Astrocyte (in vitro differentiated cells and primary cell): ENCODE measurements at places on chromosomes 1 and 21.

GRCh38 chr21:15682186-15682895, 47.4 kb upstream of the USP25 start:
- DNase-seq: peak; percentile 32

- no peak for DNase-seq
Observed at GRCh38 chr1:25517476-25518394, 25.7 kb upstream of the LDLRAP1 start.

DNA sequence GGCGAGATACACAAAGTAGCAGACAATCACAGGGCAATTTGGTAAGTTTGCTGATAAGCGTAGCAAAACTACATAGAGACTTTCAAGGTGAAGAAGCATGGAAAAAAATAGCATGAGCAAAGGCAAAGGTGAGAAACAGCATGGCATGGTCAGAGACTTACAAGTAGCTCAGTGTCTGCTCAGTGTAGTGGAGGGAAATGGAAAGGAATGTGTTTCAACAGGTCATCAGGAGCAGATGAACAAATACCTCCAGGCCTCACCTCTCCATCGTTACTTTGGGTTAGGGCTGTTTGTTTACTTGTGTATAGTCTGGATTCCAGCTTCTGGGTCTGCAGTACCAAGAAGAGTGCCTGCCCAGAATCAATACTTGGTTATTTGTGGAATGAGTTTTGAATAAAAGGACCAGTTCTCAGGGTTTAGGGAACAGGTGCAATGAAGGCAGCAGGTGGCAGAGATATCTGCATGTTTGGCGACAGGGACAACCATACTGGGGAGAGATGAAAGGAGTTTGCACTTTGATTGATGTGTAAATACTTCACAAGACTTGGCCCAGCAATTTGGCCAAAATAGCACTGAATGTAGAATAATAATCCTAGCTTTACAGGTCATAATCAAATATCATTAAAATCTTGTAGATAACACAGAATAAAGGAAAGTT, 97.0 kb upstream of the FGGY start:
- DNase-seq: no peak

- peak; percentile 8 for DNase-seq
Observed at GRCh38 chr1:158819461-158820443, 11.4 kb upstream of the MNDA start.

GRCh38 chr1:9621032-9621431, 30.5 kb upstream of the PIK3CD start:
- DNase-seq: no peak

DNA sequence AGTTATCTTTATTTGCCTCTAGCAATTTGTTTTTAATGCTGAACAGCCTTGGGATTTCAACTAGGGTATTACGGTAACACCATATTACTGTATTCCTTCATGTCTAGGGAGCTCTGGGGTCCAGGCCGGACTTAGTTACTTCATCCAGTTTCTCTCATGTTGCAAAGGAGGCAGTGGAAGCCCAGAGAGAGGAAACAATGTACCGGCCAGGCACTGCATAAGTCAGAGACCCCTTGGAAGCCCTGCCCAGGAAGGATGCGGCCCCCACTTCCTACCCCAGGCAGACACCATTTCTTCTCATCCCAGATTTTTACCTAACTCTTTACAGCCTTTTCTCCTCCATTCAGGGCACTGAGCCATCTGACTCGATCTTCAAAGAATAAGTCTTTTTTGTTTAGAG, 32.5 kb downstream of the TRABD2B start:
- no peak for DNase-seq

DNA sequence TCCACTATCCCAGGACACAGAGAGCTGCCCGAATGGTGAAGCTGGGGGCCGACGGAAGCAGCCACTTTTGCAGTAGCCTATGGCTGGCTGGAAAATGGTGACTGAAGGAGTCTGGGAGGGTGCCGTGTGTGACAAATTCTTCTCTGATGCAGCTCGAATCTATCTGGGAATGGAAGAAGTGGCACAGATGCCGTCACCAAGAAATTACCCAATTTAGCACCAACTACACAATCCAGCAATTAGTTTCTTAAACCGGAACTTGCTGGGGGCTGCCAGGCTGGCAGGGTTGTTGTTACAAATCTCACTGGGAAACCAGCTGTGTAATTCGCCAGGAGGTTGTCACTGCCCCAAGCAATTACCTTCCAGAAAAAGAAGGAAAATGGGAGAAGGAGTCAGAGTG, 18.0 kb downstream of the DLGAP3 start:
- no peak for DNase-seq

- DNase-seq: no peak
Observed at GRCh38 chr1:210586771-210587170, 258.1 kb downstream of the HHAT start.

DNA sequence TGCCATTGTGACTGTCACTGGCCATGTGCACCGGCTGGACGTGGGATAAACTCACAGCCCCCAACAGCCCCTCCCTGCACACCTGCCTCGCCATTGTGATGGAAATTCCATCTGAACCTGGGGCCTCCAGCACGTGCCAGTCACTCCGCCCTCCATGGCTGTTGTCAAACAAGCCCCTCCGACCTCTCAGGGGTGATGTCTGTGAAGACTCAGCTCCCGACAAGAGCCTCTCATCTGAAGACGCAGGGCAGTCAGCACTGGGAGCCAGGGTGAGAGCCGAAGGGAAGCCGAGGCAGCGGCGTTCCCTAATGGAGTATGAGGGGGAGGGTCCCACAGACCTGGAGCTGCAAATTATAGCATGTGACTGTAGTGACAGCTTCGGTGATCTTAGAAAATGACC, 1.4 kb upstream of the KRTAP10-2 start:
- DNase-seq: no peak

- peak; percentile 94 for DNase-seq
Observed at GRCh38 chr1:198220428-198220827, 63.6 kb downstream of the NEK7 start.

DNA sequence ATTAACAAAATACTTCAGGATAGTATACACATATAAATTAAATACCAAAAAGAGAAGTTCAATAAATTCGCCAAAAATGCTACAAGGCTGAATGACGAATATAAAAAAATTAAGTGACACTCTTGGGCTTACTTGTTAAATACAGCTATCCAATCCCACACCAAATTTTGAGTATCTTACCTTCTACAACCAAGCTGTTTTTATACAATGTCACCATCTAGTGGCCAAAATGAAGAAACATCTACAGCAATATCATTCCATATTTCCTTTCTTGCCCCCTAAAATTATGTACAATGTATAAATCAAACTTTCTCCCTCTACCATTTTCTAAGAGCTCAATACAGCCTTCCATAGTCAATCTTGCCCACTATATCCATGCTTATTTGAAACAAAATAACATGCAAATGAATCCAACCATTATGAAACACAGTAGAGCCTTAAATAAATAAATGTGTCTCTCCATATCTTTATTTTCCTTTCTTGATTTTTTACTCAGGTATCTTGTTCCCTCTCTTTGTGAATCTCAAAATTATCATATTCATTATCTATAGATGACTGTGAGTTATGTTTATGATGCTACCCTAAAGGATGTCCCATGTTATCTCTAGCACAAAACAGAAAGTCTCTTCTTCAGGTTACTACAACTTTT, 86.3 kb downstream of the ACBD6 start:
- DNase-seq: peak; percentile 25

DNA sequence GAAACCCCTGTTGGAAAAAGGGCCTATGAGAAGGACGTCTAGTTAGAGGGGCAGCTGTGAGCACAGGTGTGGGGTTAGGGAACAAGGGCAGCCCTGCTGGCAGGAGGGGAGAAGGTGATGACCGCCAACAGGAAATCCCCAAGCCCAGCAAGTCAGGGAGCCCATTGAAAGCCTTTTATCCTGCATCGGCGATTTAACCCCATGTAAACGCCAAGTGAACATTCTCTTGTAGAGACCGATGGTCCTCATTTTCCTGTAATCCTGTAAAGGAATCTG, 1.1 kb upstream of the BSND start:
- DNase-seq: no peak

DNA sequence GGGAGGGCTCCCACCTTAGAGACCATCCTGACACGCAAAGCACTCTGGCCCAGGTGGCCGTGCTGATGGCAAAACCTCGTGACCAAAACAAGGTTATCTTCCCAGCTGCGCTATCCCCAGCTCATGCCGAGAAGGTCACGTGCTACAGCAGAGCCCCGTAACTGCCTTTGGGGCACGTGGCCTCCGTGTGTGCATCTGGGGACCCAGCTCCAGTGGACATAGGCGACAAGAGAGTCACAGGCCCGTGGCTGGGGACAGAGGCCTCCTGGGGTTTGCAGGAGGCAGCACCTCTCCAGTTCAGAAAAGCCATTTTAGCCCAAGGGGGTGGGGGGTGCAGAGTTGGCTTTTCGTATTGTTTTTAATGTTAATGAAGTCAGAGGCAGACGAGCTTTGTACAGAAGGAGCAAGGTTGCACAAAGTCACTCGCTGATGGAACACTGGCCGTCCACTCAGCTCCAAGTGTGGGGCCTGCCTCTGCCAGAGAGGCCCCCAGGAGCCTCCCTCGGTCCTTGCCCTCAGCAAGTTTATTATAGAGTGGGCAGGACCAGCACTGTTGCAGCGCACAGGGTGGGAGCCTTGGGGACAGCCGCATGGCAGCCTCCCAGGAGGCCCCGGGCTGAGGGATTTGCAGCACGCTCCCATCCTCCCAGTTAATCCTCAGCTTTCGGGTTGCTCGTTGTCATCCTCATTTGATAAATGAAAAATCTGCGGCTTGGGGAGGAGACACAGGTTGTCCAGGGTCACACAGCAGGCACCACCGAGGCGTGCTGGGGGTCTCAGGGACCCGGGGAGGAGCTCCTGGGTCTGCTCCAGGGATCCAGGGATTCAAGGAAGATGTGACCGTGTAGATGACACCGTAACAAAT, 8.0 kb upstream of the PDE9A start:
- no peak for DNase-seq

DNA sequence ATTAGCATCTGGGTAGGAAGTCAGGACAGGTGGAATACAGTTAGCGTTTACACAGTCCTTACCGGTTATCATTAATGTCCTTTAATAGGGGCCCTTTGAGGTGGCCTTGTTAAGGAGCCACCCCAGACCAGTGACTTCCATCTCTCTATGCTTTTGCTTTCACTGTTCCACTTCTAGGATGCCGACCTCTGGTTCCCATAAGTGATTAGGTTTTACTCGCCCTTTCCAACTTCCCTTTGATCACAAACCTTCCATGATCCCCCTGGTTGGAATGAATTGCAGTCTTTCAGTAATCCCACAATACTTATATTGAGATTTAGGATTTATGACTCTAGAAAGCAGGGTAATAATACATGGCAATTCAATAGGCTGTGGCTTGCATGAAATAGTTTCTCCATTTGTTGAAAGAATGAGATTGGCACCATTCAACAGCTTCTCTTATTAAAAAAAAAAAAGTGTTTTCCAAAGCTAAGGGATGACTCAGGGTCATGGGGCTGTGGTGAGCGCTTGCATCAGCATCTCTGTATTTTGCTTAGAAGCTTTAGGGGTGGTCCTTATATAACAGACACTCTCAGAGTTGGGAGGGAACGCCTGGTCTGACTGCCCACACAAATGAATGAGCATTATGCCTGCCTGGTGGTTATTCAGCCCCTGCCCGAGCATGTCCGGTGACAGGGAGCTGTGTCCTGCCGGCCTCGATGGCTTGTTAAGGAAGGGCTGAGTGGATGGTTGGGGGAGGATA, 110.5 kb downstream of the CNIH3 start:
- DNase-seq: peak; percentile 96

- no peak for DNase-seq
Observed at GRCh38 chr1:228219962-228220780, 12.3 kb downstream of the OBSCN start.

- no peak for DNase-seq
Observed at GRCh38 chr1:56320464-56321149, 258.8 kb downstream of the PLPP3 start.

DNA sequence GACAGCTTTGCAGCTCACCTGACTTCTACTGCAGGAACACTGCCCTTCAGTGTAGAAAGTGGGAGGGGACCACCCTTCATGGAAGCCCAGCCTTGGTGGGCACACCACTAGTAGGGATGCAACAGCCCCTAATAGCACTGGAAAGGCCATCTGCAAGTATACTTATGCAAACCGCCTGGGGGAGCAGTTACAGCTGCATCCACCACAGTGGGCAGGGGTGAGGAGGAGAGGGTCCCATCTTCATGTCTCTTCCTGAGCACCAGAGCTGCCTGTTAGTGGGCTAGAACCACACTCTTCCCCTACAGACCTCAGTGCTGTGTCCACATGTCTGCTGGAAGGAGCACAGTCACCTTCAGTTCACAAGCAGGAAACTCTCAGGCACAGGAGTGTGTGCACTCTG, 66.2 kb upstream of the LHX8 start:
- no peak for DNase-seq

- no peak for DNase-seq
Observed at GRCh38 chr21:45640888-45641479, 2.5 kb upstream of the PCBP3 start.

GRCh38 chr21:41751611-41752011, 15.2 kb downstream of the RIPK4 start:
- no peak for DNase-seq

- no peak for DNase-seq
Observed at GRCh38 chr21:39727401-39728120, 17.4 kb upstream of the IGSF5 start.

- no peak for DNase-seq
Observed at GRCh38 chr1:187985897-187986654, 1157.3 kb downstream of the PLA2G4A start.

- no peak for DNase-seq
Observed at GRCh38 chr1:168848051-168848450, 119.0 kb upstream of the DPT start.

DNA sequence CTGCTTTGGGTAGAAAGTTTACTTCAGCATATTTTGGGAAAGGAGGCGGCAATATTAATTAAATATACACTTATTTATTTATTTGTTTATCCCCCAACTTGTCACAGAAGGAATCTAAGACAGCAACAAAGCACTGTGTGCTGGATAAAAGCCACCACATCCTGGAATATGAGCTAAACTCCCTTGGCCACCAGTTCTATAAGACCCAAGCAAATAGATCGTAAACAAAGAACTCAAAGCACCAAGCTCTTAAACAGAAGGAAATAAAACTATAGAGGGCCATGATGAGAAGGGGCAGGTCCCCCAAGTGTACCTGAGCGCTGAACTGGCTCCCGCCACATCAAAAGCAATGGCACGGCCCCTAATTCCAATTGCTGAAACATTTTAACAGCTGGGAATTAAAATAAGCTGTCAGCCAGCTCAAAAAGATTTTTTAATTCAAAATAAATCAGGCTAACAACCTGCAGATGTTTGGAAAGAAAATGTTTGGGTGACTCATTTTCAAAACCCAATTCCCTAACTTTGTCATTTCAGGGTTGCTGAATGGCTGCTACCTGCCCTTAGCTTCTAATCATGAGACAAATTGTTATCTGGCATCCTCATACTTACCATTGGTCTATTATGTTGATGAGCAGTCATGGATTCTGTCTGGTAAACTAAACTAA, 127.1 kb downstream of the SLC30A10 start:
- DNase-seq: no peak

- DNase-seq: no peak
Observed at GRCh38 chr21:42162831-42163510, 56.0 kb upstream of the ABCG1 start.

- DNase-seq: peak; percentile 91
Observed at GRCh38 chr1:118158924-118159323, 26.1 kb downstream of the SPAG17 start.
